ENCODE measurements at places on chromosomes 13 and 19.

DNA sequence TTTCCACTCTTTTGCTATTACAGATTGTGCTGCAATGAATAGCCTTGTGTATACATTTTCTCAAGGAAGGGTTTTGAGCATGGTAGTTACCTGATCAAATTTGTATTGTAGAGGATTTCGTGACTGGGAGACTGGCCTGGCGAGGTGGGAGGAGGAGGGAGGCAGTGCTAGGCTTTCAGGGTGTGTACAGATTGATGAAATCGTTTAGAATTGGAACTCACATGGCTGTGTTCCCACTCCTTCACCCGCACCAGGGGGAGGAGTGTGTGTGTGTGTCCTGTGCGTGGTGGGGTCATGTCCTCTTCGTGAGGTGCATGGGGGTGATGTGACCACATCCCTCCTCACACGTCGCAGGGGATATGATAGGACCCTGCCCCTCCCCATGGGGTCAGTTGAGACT lies 8.3 kb downstream of the PGLYRP1 start:
- no peak for DNase-seq

DNA sequence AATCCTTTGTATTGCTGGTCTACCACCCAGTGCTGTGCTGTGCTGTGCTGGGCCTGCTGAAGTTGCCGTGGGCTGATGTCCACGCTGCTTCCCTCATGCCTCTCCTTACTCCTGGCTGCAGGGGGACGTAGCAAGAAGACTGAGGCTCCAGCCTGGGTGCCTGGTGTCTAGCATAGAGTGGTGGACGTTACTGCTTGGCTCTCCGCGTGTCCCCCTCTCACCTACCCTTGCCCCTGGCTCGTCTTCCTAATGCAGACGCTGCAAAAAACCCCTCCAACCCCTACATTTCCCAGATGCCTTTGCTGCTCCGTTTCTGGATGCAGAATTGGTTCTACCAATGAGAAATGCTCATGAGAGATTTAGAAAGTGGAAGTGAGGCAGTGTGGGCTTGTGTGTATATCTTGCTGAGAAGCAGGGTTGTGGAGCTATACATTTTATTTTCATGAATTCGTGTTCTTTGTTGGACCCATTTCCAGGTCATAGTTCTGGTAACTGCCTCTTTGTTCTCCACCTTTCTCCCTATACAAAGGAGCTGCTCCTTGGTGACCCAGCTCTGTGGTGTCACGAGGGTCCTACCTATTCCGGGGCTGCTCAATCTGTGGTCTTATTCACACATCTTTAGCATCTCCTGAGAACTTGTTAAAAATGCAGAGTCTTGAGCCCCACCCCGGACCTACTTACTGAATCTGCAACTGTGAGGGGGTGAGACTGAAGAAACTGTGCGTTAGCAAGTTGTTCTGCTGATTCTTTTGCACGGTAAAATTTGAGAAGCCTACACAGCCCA lies 7.9 kb upstream of the DENND1C start:
- no peak for DNase-seq

- peak; percentile 19 for DNase-seq
Observed at GRCh38 chr13:113862931-113863523, 849 bp downstream of the GAS6 start.

GRCh38 chr19:7494416-7495098 lies 5.7 kb upstream of the PEX11G start:
- DNase-seq, result no peak

DNA sequence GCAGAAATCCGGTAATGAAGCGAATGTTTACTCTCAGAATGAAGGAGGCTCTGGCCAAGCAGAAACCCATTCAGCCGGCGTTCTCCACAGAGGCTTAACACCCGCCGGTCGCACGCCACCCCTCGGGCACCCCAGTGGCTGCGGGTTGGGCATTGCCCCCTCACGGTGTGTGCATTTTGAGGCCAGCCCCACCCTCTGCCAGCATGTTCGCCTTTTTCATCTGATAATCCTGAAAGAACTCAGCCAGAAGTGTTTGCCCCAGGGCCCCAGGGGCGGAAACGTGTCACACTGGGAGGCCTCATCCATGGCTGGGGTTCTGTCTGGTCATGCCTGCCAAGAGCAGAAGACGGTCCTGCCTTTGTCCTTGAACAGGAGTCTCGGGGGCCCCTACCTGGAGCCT lies 34.2 kb downstream of the COMP start:
- no peak for DNase-seq

DNA sequence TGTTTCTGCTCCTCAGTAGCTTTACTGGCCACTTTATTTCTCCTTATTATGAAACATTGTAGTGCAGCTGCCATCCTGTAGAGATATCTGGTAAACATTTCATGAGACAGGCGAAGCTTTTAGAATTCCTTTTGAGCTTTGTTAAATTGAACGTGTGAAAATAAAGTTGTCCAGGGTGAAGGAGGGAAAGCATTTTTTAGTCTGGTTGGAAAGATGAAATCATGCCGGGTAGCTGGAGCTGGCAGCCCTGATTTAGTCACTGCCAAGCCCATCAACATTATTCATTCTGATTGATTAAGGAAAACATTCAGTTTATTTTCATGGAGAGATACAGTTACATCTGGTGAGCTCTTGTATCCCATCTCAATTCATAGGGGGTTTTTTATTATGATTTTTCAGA lies 326.2 kb upstream of the GPC6 start:
- no peak for DNase-seq

- no peak for DNase-seq
Observed at GRCh38 chr13:68293631-68294030, 1063.5 kb upstream of the PCDH9 start.

DNA sequence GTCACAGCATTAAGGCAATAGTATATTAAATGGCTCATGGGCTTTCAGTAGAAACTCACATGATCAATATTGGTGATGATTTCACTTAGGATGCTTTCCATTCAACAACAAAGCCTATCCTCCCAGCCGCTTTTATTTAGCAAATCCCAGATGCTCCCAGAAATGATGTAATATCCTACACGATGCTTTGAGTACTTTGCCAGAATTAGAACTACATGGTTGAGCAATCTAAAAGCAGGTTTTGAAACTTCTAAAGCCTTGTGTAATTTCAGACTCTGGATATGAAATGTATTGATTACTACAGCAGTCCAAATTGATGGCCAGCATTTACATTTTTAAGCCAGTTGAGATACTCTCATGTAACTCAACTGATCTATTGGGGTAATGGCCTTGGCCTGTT lies 13.6 kb downstream of the DLEU7 start:
- DNase-seq, result no peak

- DNase-seq, result no peak
Observed at GRCh38 chr13:99894105-99894839, 77.3 kb downstream of the ZIC5 start.

DNA sequence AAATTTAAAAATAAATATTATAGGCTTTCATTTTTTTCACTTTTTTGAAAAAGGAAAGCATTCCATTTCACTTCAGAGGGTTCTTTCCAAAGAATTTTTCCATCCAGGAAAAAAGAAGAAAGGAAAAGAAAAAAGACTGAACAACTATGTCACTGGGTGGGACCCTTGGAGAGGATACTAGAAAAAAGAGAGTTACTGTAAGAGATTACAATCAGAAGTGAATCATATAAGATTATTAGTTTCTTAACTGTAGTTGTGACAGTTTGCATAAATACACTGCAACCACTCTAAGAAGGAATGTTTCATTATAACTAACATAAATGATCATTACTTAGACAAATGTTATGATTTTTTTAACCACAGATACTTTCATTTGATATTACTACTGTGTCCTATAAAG lies 87.8 kb downstream of the KLF12 start:
- no peak for DNase-seq

DNA sequence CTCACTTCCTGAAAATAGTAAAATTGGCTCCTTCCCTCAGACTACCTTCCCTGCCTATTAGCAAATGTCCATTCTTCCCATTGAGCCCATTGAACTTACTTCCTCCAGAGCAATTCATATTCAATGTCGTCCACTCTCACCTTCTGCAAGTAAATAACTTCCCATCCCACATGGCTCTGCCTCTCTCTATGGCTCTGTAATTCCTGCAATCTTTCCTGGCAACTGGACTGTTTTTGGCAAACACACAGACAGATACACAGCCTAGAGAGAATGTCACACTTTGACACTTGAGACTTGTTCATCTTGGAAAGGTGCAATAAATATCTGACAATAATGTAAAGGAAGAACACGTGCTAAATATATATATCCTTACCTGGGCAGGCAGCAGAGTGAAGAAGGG lies 18.3 kb downstream of the UQCRFS1 start:
- DNase-seq, result no peak

DNA sequence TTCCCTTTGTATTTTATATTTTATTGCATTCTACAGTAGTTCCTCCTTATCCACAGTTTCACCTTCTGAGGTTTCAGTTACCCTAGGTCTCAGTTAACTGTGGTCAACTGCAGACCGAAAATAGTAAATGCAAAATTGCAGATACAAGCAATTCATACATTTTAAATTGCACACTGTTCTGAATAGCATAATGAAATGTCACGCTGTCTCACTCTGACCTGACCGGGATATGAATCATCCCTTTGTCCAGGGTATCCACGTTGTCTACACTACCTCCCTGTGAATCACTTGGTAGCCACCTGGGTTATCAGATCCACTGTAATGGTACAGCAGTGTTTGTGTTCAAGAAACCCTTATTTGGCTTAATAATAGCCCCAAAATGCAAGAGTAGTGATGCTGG lies 325.0 kb downstream of the DNAJC15 start:
- no peak for DNase-seq

DNA sequence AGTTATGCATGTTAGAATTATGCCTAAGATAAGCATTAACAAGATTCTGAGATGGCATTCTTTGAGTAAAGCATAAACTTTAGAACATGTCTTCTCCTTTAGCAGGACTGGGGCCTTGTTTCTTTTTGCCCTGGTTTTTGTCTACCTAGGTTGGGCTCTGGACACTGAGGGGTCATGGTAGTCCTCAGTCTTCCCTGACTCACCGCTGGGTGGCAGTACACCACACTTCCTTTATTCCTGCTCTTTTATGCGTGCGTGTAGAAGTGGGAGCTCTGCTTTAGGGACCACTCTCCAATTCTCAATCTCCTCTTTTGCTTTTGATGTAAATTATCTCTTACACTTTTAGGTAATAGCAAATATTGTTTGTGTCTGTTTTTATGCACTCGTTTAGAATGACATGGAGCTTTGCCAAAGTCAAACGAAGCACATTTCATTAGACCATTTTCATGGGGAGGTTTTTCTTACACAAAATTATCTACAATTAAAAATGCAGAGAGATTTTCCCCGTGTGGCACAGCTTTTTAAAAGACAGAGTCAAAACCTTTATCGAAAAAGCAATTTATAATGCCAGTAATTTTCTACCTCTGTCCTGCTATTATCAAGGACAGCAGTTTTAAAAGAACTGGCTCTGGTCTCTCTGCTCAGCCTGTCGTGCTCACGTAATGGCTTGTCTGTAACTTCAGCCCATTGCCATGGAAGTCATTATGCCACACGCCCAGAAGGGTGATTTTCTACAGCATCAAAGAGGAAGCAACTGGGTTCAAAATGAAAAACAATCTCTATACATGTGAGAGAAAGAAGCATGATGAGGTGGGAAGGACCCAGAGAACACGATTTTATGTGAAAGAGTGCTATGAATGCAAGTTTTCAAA lies 413.9 kb downstream of the COG6 start:
- DNase-seq, result peak; percentile 61

DNA sequence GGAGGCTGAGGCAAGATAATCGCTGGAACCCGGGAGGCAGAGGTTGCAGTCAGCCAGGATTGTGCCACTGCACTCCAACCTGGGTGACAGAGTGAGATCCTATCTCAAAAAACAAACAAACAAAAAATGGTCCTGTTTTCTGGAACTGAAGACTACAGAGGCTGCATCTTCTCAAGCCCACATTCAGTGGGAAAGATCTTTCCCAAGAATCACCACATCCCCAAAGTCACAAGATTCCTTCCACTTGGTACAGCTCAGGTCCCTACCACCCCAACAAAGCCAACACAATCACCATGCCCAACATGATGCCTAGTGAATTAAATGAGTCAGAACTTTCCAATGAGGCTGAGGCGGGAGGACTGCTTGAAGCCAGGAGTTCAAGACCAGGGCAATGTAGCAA lies 15.3 kb downstream of the CATSPERG start:
- no peak for DNase-seq

GRCh38 chr13:110629735-110630134 lies 14.4 kb downstream of the NAXD start:
- DNase-seq, result no peak

DNA sequence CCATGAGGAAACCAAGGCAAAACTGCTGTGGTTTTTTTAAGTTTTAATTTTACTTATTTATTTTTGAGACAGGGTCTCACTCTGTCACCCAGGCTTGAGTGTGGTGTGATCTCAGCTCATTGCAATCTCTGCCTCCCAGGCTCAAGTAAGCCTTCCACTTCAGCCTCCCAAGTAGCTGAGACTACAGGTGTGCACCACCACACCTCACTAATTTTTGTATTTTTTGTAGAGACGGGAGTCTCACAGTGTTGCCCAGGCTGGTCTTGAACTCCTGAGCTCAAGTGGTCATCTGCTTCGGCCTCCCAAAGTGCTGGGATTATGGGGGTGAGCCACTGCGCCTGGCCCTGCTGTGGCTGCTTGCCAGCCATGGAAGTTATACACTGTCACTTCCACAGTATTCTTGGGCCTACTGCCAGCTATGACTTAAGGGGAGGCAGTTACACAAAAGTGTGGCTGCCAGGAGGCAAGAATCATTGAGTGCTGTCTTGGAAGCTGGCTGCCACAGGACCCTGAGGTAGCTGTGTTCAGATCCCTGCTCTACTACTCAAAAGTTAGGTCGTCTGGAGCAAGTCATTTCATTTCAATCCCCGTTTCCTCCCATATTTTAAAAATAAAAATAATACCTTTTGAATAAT lies 12.7 kb downstream of the FARP1 start:
- no peak for DNase-seq

GRCh38 chr13:23811366-23812062 lies 77.7 kb downstream of the MIPEP start:
- peak; percentile 36 for DNase-seq

- no peak for DNase-seq
Observed at GRCh38 chr19:38773469-38774177, at the start of gene LGALS7. Gene LGALS7 (minus strand): TSS chr19:38773517. CDS start chr19:38773492, 25 bp downstream.

GRCh38 chr19:50003254-50003788 lies 21.9 kb downstream of the VRK3 start:
- DNase-seq, result no peak

GRCh38 chr13:94567581-94567980 lies 28.4 kb downstream of the TGDS start:
- no peak for DNase-seq

GRCh38 chr13:41643507-41643906 lies 186.2 kb downstream of the RGCC start:
- no peak for DNase-seq

GRCh38 chr13:99967498-99967868 lies 4.1 kb downstream of the ZIC5 start:
- DNase-seq, result no peak

- no peak for DNase-seq
Observed at GRCh38 chr13:59259165-59260000, 904.3 kb downstream of the DIAPH3 start.

All from naive B cell (primary cell).